ENCODE measurements at places on chromosomes 7 and 10.

- DNase-seq, result no peak
These were observed 25.4 kb upstream of the GPAM start for GRCh38 chr10:112208997-112209396.

DNA sequence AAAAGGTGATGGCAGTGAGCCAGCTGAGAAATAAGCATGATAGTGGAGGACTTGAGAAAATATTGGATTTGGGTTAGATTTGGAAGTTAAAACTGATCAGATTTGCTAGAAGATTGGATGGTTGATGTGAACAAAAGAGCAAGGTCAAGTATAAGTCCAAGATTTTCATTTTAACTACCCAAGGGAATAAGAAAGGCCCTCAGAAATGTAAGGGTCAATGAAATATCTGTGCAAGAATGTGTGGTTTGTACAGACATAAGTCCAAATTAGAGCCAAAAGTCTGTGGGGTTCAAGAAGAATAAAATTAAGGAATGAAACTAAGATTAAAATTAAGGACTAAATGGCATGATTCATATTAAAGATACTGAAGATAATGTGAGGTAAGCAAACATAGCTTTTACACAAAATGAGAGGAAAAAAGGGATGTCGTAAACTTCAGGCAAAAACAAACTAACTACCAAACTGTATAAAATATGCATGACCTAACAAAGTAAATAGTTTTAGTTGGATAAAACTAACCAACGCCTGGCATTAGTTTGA is 78.4 kb upstream of the CACNA2D1 start:
- no peak for DNase-seq

DNA sequence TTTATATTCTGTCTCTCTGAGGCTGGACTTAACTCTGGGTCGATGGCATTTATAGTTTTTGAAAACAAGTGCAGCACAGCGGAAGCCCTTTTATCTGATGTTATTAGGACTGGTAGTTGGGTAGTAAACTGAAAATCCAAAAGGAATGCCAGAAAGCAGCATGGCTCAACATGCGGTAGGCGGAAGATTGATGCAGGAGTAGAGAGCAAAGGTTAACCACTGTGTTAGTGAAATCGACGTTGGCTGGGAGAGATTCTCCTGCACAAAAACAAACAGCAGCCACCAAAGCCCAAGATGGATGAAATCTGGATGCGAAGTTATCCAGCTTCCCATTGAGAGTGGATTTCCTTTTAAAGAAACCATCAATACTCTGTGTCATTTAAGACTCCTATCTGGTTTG is 54.5 kb upstream of the EMX2 start:
- no peak for DNase-seq

- no peak for DNase-seq
These were observed 52.9 kb downstream of the AUTS2 start for GRCh38 chr7:69651101-69651590.

- no peak for DNase-seq
These were observed 129.8 kb downstream of the PRKG1 start for GRCh38 chr10:51204066-51204465.

DNA sequence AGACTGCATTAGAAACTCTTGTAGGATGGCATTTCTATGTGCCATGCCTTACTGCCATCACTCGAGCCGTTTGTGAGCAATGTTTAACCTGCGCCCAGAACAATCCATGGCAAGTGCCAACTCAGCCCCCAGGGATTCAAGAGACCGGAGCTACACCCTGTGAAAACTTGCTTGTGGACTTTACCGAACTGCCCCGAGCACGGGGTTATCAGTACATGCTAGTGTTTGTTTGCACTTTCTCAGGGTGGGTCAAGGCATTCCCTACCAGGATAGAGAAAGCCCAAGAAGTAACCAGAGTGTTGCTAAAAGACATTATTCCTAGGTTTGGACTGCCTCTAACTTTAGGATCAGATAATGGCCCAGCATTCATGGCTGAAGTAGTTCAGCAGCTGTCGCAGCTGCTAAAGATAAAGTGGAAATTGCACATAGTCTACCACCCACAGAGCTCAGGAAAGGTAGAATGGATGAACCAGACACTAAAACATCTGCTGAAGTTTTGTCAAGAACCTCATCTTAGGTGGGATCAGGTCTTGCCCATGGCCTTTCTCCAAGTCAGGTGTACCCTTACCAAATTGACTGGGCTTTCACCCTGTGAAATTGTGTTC is 8.9 kb upstream of the CYREN start:
- no peak for DNase-seq

- DNase-seq, result no peak
These were observed 136.6 kb downstream of the PRKAG2 start for GRCh38 chr7:151740081-151740851.

DNA sequence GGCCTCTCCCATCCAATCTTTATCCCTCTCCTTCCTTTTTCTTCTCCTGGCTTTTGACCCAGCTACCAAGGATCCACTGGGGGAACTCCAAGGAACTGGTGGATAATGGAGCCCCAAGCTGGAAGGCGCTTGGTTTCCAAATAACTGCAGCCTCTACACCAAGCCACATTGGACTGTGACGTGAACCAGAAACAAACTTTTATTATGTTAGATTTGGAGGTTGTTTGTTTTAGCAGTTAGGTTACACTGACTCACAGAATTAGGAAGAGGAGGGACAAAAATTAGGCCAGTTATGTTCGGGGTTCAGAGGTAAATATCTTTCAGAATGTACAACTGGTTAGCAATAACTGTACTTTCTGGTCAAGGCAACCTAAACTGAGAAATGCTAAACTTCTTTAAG is 21.3 kb upstream of the ANK3 start:
- DNase-seq, result no peak

- no peak for DNase-seq
These were observed 29.0 kb upstream of the HSPB1 start for GRCh38 chr7:76273503-76273902.

- DNase-seq, result no peak
These were observed at the start of gene TWIST1 for GRCh38 chr7:19117091-19117869. Gene TWIST1, minus strand, starts transcription at chr7:19117636. Its CDS starts 315 bp downstream, at chr7:19117321.

- no peak for DNase-seq
These were observed 240.6 kb upstream of the GNAI1 start for GRCh38 chr7:79893991-79894390.

- DNase-seq, result no peak
These were observed 216.7 kb upstream of the NPVF start for GRCh38 chr7:25444991-25445390.

DNA sequence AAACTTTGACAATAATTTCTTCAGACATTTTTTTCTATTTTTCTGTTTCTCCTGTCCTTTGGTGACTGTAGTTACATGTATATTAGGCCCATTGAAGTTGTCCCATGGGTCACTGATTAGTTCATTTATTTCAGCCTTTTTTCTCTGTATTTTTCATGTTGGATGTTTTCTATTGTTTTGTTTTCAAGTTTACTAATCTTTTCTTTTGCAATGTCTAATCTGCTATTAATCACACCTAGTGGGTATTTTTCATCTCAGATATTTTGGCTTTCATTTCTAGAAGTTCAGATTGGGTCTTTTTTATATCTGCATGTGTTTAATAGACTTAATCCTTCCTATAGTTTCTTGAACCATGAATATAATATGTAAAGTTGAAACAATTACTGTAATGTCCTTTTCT is 84.7 kb downstream of the PALS2 start:
- DNase-seq, result no peak

DNA sequence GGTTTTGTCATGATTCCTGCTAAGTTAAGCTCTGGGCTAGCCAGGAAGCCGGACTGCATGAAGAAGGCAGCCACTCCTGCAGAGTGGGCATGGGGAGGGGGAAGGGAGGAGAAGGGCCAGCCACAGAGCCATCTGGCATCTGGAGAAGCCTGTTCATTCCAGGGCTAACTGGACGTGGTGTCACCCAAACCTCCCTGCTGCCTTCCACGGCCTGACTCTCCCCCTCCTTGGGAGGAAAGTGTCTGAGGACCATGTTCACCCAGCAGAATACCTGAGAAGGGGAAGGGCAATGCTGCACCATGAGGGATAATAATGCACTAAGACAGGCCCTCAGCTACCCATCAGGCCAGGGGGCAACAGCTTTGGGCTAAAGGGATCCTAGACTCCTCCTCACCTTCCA is 15.4 kb downstream of the AQP1 start:
- DNase-seq, result no peak

GRCh38 chr7:100100420-100101015 is 679 bp downstream of the MCM7 start:
- DNase-seq, result peak; percentile 74

- DNase-seq, result no peak
These were observed 462.8 kb downstream of the GALNT17 start for GRCh38 chr7:71594736-71595135.

DNA sequence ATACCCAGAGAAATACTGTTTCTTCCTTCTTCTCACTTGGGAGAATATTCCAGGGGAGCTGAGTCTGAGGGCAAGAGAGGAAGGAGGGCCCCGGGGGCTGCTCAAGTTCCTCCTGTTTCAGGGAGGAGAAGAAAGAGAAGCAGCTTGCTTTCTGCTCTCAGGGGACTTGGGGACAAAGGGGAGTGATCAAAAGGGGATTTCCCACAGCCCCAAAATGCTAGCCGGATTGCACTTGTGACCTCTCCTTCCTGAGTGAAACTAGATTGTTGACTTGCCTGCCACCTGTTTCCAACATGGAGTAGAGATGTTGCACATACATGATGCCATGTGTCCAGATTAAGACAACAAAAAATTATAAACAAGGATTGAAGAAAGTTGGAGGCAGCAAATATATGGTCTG is 28.7 kb upstream of the PDCD4 start:
- no peak for DNase-seq

- DNase-seq, result no peak
These were observed 351.5 kb upstream of the AUTS2 start for GRCh38 chr7:69246758-69247157.

- DNase-seq, result no peak
These were observed 253.1 kb upstream of the RHOBTB1 start for GRCh38 chr10:61197057-61197456.

GRCh38 chr7:121280656-121281055 is 48.1 kb upstream of the WNT16 start:
- no peak for DNase-seq

DNA sequence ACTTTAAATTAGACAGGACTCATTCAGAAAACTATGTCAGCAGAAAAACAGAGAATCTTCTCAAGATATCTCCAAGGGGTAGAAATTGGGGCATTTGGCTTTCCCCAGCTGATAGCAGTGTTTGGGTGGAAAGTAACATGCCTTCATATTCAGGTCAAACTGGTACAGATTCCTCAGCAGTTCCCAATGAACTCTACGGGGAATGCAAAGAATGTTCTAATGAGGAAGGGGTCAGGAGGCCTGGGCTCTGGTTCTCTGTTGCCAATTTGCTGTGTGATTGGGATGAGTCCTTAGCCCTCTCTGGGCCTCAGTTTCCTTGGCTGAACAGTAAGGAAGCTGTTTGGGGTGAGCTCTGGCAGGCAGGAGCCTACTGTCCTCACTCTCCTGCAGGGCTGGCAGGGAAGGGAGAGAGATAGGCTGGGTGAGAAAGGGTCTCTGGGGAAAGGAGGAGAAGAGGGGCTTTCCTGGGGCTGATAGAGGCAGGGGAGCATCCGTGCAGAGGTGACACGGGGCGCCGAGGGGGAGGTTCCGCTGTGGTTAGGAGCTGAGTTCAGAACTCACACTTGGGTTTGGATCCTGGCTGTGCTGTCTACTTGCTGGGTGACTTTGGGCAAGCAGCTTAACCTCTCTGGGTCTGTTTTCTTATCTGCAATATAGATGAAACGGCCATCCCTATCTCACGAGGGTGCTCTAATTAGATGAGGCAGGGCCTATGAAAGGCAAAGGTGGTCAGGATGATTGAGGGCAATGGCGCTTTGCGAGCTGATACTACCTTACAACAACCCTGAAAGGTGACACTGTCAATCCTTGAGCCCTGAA is 45.1 kb downstream of the SPOCK2 start:
- DNase-seq, result no peak

GRCh38 chr7:123680580-123680979 is 24.9 kb downstream of the LMOD2 start:
- no peak for DNase-seq

- no peak for DNase-seq
These were observed 118.5 kb upstream of the CHST15 start for GRCh38 chr10:124211921-124212320.

- DNase-seq, result no peak
These were observed 53.8 kb downstream of the TMEM26 start for GRCh38 chr10:61399406-61399805.

Data from stimulated activated CD4-positive, alpha-beta T cell treated with anti-CD3 and anti-CD28 coated beads, TNF-alpha, amount 100 ng/mL, for 24 hours (primary cell).